ENCODE measurements at places on chromosomes 7 and 10.

DNA sequence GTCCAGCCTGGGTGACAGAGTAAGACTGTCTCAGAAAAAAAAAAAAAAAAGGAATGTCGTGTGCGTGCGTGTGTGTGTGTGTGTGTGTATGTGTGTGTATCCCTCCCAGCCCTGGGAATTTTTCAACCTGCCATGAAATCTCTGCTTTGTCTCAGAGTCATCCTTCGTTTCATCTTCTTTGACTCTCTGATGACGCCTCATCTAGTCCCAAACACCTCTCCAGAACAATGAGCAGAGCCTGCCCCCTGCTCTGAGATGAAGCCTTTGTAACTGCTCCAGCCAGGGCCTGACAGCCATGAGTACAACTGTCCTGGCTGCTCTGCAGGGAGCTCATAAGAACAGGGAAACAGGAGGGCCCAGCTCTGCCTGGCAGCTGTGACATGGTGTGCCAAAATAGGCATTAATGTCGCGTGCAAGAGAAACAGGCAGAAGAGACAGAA lies 149.5 kb downstream of the FAM107B start:
- DNase-seq = no peak

DNA sequence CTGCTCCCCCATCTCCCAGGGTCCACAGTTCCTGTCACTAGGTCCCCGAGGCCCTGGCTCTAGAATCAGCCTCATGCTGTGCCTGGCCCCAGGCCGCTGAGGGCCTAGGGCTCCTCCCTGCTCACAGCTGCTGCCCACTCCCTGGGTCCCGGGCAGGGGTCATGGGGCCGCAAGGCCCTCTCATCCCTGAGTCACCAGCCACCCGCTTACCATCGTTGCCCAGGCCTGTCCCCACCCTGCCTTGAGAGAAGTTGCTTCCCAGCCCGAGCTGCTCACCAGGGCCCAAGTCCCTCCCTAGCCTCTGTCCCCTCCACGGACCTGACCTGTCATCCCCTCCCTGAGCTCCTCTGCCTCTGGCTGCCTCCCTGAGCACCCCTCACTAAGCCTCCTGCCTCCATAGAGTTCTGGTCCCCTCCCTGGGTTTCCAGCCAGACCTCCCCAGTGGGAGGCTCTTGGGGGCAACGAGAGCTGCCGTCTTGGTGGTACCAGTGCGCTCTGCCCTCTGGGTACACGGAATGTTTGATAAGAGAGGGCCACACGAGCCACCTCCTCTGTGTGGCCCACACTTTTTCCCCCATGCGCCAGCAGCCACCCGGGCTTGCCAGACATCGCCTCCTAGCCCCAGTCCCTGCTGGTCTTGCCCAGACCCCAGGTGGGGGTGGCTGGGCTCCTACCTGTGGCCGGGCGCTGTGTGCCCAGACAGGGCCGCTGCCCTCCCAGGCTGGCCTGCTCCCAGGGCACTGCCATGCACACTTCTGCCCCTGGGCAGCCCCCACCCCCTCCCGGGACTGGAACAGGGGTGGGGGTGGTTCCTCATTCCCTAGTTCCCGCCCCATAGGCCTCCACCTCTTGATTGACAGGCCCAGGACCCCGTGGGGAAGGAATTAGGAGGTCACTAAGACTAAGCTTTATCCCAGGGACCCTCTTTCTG lies 21.3 kb downstream of the MLXIPL start:
- DNase-seq = no peak

- no peak for DNase-seq
Measured at GRCh38 chr10:52335665-52336064, 21.6 kb downstream of the DKK1 start.

GRCh38 chr7:78762625-78763024 lies 690.8 kb downstream of the MAGI2 start:
- DNase-seq = no peak

DNA sequence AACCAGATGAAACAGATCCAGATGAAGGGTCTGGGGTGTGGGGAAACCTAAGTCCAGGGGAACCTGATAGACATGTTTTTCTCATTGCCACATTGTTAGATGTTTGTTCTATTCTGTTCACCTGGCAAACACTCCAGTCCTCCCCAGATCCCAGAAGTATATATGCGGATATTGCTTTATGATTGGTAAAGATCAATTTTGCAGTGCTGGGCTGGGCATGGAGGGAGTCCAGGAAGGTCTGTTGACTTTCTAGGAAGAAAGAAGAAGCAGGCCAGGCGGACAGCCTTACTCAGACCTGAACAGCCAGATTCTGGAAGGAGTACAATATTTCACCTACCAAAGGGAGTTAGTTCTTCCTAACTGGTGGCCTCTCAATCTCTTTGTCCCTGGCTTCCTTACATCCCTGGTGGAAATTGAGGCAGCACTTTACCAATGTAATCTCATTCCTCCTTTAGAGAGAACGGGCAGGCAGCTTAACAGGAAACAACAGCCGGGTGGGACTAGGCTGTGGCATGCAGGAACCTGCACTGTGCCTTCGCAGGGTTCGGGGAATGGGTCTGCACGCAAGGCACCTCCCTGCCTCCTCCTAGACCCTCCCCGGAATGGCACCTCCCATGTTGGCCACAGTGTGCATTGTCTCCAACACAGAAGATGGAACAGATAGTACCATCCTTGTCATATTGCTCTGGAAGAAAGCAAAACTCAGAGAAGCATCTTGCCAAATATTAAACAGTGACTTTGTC lies 930 bp downstream of the GIMAP6 start:
- DNase-seq = no peak

All from NCI-H2029 treated with DMSO at 0.1 percent for 48 hours (cell line).